ENCODE measurements at places on chromosomes 4 and X.

DNA sequence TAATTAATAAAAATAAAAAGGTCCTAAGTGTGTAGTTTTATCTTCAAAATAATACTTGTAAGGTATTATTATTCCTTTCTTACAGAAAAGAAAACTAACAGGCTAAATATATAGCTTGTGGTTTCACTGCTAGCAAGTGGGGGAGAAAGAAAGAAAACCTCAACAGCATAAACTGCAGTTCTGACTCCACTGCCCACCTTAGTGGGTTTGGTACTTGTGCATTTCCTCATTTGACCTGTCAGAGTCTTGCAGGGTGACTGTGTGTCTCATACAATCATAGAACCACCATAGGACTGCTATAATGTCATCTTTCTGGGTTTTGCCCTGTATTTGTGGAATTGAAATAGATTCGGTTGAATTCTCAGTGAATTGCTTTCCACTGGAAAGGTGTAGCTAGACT lies 94.7 kb upstream of the PUDP start:
- DNase-seq, result no peak

- peak; percentile 37 for DNase-seq
Measured at GRCh38 chr4:48047421-48047844, 30.9 kb downstream of the NIPAL1 start.

- no peak for DNase-seq
Measured at GRCh38 chr4:17823871-17824669, 13.3 kb downstream of the NCAPG start.

DNA sequence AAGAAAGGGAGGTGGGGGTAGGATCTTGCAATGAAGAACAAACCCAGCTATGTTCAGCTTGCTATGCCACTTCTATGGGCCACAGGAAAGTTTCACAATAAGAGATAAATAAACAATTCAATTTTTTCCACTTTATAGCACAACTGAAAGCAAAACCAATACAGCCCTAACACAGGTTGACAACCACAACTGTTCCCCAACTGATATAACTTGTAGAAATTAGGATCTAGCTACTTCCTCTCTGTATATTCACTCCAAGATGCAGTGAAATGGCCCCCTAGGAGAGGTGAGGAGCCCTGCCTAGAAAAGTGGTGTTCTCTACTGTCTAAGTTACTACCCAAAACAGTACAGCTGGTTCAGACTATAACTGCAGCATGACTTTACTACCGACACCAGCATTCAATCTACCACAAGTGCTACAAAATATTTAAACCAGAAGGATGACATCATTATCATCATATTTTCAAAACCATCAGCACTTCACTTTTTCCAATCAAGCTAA lies 77.0 kb downstream of the FBXW7 start:
- no peak for DNase-seq

GRCh38 chr4:28966982-28967381 lies 1753.2 kb upstream of the PCDH7 start:
- DNase-seq, result no peak

DNA sequence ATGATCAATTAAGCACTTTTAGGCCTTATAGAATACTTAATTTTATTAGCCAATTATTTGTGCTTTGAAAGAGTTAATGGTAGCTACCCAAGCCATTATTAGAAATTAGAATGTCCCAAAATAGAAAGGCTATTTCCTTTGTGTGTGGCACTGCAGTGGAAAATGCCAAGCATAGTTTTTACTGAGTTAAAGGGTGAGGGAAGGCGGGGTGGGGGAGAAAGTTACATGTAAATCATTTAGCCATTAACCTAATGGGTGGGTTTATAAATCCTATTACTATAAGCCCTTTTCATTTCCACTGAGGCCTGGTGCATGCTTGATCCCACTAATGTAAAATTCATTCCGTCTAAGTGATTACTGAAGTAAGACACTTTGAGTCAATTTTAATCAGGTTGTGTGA lies 105.8 kb downstream of the POLA1 start:
- DNase-seq, result no peak

DNA sequence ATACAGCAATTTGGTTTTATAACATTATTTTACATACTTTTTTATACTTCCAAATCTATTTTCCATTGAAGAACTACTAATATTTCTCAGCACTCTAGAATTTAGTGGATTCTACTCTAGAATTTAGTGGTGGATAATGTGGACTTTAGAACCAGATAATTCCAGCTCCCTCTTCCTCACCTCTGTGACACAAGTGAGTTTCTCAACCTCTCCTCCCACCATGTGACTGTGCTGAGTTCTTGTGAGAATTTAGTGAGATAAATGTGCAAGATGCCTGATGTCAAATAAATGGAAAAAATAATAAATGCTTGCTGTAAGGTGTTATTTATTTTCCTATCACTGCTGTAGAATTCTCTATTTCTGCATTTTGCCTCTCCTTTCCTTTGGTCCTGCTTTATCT lies 107.3 kb downstream of the CPEB2 start:
- no peak for DNase-seq

DNA sequence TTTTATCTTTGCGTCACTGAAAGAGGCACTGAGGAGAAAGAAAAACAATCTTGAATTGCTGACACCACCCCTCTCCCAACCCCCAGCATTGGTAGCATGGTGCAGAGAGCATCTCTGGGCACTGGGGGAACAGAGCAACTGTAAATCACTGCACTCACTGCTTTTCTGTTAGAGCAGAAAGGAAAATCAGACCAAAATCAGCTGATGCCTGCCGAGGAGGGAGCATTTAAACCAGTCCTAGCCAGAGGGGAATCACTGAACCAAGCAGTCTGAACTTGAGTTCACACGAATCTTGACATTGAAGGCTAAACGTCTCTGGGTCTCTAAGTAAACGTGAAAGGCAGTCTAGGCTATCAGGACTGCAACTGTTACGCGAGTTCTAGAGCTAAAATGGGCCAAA lies 205.8 kb downstream of the SPANXN4 start:
- no peak for DNase-seq

- no peak for DNase-seq
Measured at GRCh38 chrX:44439242-44439794, 95.8 kb upstream of the EFHC2 start.

DNA sequence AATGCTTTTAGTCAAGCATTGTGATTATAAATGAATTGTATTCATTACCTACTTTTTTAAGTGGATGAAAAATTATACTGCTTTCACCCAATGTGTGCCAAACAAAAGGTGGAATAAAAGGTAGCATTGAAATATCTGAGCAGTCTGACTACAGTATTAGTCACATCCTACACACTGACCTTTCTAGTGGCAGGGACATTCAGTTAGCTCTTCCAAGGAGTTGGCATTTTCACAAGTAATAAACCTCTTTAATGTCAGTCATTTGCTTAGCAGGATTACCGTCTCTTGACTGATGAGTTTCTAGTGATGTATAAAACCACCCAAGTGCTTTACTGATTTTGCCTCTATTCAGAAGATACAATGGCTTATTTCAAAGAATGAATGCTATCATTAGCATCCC lies 687.9 kb downstream of the ARAP2 start:
- DNase-seq, result no peak

- no peak for DNase-seq
Measured at GRCh38 chrX:111006116-111006515, 89.9 kb upstream of the PAK3 start.

DNA sequence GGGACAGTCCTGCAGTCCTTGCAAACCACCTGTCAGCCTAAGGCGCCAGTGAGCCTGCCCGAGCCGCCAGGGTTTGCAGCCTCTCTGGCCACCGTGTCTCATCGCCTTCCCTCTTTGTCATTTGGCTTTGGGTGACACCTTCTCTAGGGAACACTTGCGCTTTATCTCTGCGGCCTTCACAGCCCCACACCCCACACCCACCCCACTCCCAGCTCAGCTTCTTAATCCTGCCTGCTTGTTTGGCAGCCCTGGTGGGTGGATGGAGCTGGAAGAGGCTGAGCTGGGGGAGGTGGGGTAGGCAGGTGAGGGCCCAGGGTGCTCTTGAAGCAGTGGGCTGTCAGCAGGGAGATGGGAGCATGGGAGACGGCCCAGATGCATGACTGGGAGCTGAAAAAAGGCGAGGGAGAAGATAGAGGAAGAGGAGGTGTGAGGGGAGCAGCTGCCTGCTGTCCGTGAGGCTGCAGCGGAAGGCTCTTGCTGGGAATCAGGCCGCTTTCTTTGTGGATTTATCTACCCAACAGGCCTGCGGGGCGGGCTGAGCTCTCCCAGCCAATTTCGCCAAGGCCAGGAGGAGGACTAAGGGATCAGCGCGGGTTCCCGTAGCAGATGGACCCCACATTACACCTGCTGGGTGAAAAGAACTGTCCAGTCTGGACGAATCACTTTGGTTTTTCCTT lies 97.5 kb upstream of the STOX2 start:
- no peak for DNase-seq

DNA sequence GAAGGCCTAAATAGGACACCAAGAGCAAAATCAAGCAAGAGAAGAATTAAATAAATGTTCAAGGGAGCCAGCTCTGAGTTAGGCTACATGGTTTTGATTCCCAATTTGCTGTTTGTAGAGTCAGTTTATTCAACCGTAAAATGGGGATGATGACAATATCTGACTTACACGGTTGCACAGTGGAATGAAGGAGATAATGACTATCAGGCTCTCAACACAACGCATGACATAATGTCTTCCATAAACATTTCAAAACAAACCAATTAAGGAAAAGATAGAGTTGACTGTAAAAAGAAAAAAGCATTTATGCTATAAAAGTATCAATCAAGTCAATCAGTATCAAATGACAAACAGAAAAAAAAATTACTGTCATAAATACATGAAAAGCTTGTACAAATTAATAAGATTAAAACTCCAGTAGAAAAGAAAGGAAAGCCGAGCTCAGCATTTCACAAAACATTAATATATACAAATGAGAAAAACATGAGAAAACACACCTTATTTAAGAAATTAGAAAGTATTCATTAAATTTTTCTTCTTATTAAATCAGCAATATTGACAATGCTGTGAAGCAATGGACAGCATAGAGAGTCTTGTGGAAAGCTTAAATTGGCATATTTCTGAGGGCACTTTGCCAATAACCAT lies 179.0 kb downstream of the SCFD2 start:
- DNase-seq, result no peak

- no peak for DNase-seq
Measured at GRCh38 chr4:62359441-62360155, 1159.5 kb downstream of the ADGRL3 start.

DNA sequence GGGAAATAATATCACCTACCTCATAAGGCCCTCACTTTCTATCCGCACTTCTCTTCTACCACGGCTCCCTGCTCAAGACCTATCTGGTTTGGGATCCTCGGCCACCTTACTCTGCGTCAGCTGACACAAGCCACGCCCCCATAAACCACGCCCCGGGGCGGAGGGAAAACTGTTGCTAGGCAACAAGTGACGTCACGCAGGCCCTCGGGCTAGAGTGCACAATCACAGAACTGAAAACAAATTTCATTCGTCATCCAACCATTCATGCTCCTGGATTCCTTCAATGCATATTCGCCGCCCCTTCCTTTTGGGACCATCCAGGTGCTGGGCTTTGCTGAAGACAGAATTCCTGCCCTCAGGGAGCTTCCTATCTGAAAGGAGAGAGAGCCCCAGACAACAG lies 66.3 kb downstream of the SMC1A start:
- no peak for DNase-seq

- no peak for DNase-seq
Measured at GRCh38 chr4:122619611-122620010, 1.3 kb downstream of the IL21 start.

- no peak for DNase-seq
Measured at GRCh38 chr4:4418676-4419390, 31.9 kb downstream of the NSG1 start.
